Stimulated activated CD8-positive, alpha-beta memory T cell treated with anti-CD3 and anti-CD28 coated beads, Interleukin-7, amount 100 ng/mL, for 24 hours (primary cell): ENCODE measurements at places on chromosomes 11 and 22.

DNA sequence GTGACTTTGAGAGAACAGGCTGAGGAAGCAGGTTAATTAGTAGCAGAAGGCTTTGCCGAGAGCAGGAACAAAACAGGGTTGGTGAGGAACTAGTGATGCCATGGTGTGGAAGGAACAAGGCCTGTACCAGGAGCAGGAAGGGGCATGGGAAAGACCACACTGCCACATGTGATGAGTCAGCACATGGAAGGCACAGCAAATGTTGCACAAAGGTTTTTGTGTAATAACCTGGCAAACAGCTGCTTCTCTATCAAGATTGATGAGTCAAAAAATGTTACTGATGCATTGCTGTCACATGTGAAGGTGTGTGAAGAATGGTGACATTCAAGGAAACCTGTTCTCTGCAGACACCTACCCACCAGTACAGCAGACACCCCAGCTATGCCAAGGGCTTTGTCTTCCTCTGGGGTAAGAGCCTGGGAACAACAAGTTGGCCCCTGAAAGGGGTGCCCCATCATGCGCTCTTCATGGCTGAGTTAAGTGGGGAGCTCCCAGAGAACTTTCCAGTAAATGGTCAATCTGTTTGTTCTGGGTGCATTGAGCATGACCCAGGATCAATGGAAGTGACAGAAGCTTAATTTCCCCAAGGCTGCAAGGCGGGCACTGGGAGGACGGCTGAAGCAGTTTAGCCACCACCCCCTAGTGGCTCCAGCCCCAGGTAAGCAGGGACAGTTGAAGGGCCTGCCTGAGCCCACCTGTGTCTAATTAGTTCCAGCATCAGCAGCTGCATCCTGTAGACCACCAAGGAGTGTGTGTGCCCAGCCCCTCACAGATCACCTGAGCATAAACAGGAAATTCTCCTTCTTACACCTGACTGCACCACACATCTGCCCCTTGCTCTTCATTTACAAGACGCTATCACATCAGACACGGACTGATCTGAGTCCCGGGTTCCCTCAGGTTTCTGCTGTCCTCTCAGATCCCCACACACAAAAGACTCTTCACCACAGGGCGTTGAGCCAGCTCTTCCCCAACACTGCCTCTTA, 47.6 kb downstream of the GGTLC2 start:
- no peak for DNase-seq

DNA sequence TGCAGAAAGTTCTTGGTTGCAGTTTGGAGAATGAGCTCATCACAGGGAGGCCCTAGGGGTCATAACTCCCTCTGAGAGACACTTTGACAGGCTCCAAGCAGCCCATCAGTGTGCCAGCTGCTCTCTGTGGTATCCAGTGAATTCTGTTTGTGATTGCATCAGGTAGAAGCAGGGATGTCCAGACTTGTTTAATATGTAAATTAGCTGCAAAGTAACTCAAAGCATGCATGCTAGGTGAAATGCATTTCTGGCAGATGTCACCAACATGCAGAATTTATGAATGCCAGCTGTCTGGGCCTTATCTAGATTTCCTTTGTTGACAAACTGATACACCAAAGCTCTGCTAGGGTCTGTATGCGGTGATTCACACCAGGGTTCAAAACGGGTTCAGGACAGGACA, 123.6 kb upstream of the MTNR1B start:
- no peak for DNase-seq

DNA sequence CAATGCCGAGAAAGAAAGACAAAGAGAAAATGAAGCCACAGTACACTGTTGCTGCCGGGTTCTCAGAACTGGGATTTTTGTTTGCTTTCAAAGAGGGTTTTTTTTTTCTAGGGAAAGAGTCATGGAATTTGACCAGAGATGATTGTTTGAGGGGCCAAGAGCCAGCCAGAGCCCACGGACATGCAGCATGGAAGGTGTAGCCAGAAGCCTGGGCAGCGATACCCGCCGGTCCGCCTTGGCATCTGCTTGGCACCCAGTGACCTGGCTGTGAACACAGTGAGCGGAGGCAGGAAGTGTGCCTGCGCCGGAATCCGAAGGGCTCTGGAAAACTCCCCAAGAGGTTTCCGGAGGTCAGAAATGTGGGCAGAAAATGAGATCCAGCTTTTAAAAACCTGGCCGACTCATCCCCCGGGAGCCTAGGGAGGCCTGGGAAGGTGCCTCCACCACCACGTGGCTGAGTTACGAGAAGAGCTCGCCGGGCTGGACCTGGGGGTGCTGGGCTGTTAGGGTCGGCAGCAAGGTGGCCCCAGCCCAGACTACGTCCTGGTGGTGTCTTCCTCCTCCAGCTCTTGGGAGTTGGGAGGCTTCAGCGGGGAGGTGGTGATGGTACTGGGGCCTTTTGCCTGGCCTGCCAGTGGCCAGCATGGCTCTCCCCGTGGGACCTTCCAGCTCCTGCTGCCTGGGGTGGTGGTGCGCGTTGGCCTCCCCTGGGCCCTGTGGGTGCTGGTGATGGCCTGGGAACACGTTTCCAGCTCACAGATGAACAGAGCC, 61.6 kb upstream of the PPARA start:
- no peak for DNase-seq

GRCh38 chr11:122363296-122363695, 247.3 kb upstream of the BLID start:
- no peak for DNase-seq

- DNase-seq = no peak
Measured at GRCh38 chr11:39345834-39346442, 2113.5 kb downstream of the LRRC4C start.

GRCh38 chr11:60831143-60831500, 10.8 kb upstream of the CCDC86 start:
- DNase-seq = peak; percentile 52

DNA sequence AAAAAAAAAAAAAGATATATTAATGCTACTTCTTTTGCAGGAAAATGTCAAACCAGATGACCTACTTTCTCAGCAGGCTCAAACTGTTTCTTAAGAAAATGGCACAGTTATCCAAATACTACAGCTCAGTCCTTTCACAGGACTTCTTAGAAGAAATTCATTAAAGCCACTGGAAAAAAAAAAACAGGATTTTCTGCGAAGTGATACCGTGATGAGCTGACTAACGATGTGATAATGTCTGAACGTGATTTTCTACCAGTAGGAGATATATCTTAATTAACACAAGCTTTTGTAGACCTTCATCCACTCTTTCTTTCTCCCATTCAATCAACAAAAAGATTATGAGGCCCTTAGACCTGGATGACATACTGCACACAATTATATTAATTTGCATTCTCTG, 132.4 kb downstream of the NOX4 start:
- DNase-seq = no peak

DNA sequence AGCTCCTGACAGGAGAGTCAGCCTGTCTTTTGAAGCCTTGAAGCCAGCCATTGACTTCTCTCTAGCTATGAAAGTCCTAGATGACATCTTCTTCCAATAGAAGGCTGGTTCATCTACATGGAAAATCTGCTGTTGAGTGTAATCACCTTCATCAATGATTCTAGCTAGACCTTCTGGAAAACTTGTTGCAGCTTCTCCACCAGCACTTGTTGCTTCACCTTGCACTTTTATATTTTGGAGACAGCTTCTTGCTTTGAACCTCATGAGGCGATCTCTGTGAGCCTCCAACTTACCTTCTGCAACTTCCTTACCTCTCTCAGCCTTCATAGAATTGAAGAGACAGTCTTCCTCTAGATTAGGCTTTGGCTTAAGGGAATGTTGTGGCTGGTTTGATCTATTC, 58.3 kb downstream of the MYO7A start:
- no peak for DNase-seq

DNA sequence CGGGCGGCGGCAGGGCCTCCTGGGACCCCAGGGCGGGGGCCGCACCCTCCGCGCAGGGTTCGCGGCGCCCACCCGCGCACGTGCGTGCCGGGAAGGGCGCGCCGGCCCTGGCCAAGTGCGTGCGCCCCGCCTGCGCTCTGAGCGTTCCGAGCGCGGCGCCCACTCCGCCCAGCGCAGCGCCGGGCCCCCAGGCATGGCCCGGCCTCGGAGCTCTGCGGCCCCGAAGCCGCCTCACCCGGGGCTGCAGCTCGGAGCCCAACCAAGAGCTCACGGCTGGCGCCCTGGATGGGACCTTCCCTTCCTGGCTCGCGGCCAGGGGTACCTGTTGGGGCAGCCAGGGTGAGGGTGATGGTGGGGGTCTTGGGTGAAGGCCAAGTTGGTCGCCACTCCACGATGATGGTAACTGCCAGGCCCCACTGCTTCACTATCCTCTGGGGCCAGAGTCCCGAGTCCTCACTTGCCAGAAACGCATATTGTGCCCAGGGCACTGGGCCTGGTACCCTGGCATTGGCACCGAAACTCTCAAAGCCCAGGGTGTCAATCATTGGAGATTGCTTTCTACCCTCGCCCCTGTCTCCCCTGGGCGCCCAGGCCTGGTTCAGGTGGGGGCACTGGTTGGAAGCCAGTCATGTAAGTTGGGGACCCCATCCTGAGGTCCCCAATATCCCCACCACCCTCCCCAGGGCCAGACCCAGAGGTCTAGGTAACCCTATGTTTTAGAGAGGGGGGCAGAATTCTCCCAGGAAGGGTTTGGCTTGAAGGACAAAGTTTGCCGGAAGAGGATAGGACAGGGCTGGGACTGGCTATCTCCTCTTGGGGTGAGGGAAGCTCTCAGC, 882 bp downstream of the ANO1 start:
- no peak for DNase-seq
